Activated CD4-positive, alpha-beta memory T cell treated with anti-CD3 and anti-CD28 coated beads, Interleukin-2, amount 10 ng/mL, durations not matched to agents 7 days and 5 days (primary cell): ENCODE measurements at places on chromosomes 12 and 14.
A peak's percentile ranks its signal among the peaks of the same experiment; 100 is the strongest.

GRCh38 chr14:71371711-71372396, 464.6 kb downstream of the PCNX1 start:
- DNase-seq: no peak

DNA sequence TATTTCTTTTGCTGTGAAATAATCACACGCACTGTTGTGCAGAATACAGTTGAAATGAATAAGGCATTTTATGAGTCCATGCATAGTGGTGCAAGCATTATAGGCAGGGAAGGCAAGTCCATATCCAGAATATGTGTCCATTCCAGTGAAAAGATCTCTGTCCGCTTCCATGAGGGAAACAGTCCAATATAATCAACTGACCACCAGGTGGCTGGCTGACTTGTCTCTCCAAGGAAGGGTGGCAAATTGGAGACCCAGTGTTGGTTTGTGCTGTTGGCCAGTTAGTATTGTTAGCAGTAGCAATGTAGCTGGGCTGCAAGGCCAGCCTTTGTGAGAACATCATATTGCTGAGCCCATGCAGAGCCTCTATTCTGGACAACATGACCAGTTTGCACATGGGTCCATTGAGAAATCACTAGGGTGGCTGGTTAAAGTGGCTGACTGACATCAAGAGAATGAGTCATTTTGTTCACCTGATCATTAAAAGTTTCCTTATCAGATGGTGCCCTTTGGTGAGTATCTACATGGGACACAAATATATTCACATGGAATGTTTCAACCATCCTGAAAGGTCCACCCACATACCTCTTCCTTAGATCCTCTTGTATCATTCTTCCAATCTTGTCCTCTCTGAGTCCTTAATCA, 17.3 kb upstream of the YAF2 start:
- no peak for DNase-seq

GRCh38 chr14:34931206-34931605, 51.6 kb upstream of the SRP54 start:
- DNase-seq: peak; percentile 27

GRCh38 chr14:74474376-74474775, 18.7 kb downstream of the NPC2 start:
- no peak for DNase-seq

DNA sequence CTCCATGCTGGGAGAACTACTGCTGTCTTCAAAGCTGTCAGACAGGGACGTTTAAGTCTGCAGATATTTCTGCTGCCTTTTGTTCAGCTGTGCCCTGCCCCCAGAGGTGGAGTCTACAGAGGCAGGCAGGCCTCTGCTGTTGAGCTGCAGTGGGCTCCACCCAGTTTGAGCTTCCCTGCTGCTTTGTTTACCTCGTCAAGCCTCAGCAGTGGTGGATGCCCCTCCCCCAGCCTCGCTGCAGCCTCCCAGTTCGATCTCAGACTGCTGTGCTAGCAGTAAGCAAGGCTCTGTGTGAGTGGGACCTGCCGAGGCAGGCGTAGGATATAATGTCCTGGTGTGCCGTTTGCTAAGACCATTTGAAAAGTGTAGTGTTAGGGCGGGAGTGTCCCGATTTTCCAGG, 31.4 kb upstream of the RFX4 start:
- no peak for DNase-seq

- no peak for DNase-seq
Measured at GRCh38 chr12:80217011-80217535, 117.7 kb downstream of the OTOGL start.

GRCh38 chr12:94596596-94596995, 53.8 kb downstream of the TMCC3 start:
- DNase-seq: no peak

GRCh38 chr12:52359621-52360061, 7.6 kb downstream of the KRT85 start:
- no peak for DNase-seq

DNA sequence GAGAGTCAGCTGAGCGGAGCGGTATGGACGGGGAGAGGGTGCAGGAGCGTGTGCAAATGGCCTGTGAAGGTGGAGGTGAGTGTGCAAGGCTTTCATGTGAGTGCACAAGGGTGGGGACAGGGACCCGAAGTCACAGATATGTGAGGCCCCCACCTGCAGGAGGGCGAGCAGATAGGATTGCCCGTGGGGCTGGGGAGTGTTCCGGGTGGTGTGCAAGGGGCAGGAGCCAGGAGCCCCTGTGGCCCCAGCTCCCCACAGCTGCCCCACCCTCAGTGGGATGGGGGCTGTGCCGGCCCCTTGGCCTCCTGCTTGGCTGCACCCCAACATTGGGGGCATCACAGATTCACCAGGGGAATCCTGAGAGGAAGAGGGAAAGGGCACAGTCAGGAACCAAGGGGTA, 5.5 kb upstream of the ZNF384 start:
- DNase-seq: no peak

GRCh38 chr14:103392572-103392971, 7.4 kb downstream of the MARK3 start:
- DNase-seq: no peak

DNA sequence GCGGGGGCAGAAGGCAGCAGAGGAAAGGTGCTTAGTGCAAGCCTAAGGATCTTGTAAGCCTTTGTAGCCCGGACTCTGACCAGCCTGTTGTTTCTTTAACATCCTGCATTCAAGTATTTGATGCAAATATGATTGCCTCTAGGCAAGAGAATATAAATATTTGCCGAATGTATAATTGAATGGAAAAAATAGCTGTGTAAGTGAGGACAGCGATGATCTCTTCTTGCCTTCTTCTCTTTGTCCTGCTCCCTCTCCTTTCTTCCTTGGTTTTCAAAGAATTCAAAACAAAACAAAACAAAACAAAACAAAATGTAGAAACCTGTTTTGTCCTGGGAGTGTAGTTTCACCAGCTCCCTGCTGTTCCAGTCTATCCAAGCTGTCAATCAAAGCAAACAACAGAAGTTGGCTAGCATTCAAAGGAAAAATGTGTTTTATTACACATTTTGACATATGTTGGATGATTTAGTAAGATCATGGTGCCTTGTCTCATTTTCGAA, 74.9 kb upstream of the CPM start:
- DNase-seq: no peak

DNA sequence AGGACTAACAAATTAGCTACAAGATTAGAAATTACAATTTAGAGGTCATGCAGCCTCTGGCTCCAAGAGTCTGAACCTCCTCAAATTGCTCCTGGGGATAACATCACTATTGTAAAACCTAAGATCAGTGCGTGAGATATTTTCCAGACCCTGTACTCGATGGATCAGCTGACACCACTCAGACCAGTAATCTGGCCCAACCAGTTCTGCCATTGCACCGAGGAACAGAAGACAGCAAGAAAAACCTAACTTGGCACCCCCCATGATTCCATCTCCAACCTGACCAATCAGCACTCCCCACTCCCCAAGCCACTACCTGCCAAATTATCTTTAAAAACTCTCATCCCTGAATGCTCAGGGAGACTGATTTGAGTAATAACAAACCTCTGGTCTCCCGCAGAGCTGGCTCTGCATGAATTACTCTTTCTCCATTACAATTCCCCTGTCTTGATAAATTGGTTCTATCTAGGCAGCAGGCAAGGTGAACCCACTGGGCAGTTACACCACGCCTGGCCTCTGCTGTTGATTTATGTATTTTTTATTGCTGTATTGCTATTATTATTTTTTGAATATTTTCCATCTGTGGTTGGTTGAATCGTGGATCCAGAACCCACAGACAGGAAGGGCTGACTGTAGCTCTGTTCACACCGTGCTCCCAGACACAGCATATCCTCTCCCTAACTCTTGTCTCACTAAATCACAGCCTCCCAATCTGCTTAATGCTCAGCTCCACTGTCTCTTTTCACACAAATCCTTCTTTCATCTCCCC, 9.2 kb downstream of the HEBP1 start:
- DNase-seq: no peak

DNA sequence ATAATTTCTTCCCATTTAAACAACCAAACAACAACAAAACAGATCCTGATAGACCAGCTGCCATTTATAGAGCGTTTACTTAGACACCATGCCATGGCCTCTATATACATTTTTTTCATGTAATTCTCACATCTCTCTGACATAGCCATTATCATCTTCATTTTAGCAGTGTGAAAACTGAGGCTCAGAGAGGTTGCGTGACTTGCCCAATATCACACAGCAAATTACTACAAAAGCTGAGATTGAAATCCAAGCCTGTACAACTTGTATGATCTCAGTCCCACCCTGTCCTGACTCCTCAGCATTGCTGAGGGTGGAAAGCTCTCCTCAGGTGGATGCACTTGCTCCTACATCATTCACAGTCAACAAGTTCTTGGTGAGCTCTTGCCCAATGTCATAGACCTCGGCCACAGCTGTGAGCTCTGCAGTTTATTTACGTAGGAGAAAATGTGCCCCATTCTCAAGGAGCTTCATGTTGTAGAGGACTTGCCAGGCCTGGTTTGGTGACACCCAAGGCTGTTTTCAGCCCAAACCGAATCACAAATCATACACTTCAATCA, 55.5 kb downstream of the CRACR2A start:
- no peak for DNase-seq

GRCh38 chr14:63910583-63911363, 58.0 kb downstream of the SYNE2 start:
- DNase-seq: no peak

GRCh38 chr12:112710414-112710813, 81.1 kb upstream of the RPH3A start:
- no peak for DNase-seq

DNA sequence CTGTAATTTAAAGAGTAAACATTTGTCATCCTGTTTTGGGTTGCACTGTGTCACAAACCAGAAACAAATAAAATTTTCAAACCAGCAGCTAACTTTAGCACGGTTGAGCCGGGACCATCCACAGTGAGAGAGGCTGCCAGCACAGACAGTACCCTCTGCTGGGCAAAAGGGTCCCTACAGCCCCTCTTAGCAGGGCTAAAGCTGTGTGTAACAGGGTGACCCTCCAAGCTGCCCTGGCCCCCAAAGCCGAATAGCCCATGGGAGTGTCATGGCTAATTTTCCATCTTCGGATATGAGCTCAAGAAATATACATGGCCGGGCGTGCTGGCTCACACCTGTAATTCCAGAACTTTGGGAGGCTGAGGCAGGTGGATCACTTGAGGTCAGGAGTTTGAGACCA, 157.1 kb upstream of the GRIN2B start:
- DNase-seq: no peak

GRCh38 chr14:81801921-81802320, 268.3 kb upstream of the SEL1L start:
- no peak for DNase-seq

DNA sequence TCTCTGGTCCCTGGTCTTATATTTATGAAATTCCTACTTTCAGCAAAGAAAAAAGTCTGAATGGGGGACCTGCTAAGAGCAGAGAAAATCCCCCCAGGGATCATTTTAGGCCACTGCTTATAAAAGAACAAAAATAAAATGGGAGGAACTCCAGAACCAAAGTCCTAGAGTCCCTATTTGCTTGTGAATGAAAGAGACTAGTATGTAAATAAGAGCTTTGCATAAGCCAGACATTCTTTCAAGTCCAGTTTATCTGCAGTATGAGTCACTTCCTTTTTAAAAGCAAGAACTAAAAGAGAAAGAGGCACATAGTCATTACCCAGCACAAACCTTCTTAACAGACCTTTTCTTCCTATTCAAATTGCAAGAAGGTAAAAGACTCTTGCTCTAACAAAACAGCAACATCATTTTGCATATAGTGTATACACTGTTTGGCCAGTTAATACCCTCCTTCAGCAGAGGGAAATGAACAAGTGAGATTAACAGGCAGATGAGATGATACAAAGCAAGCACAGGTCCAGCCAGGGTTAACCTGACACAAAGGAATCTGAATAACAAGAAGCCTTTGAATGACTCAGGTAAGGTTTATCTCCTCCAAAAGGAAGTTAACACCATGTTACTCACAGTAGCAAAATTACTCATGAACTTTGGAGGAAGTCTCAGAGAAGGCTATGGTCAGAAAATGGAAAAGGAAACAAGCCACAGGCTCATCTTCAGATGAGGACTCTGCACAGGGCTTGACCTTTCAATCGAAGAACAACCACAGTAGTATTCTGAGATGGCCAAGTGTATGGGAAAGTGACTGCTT, 87.3 kb downstream of the PHLDA1 start:
- peak; percentile 31 for DNase-seq

GRCh38 chr14:61719344-61720293, 24.3 kb downstream of the HIF1A start:
- DNase-seq: no peak

GRCh38 chr14:66000766-66001165, 485.4 kb upstream of the CCDC196 start:
- DNase-seq: no peak

- DNase-seq: no peak
Measured at GRCh38 chr12:6919588-6919987, 5.2 kb downstream of the ENO2 start.

GRCh38 chr14:100611811-100612480, 24.7 kb upstream of the BEGAIN start:
- DNase-seq: no peak

GRCh38 chr12:52204095-52204930, 12.5 kb upstream of the KRT80 start:
- DNase-seq: no peak

GRCh38 chr14:38549564-38549963, 293.7 kb upstream of the CLEC14A start:
- no peak for DNase-seq

- no peak for DNase-seq
Measured at GRCh38 chr14:42869681-42870080, 1263.0 kb downstream of the LRFN5 start.

- no peak for DNase-seq
Measured at GRCh38 chr12:42143452-42144157, 1.1 kb downstream of the GXYLT1 start.

DNA sequence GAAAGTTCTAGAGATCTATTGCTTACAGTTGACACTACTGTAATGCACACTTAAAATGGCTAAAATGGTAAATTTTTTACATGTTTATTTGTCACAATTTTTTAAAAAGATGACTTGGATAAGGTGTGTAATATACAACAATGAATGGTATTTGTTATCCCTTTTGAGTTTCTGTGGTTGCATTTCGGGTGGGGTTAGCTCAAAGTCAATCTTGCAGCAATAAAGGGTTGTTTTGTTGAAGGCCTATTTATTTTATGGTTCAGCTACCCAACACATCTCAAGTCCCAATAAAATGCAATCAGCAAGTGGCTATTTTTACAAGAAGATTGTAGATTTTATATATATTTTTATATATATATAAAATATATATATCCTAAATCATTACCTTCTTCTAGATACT, 22.1 kb downstream of the SNRPF start:
- no peak for DNase-seq

GRCh38 chr12:25979059-25979458, 20.6 kb downstream of the RASSF8 start:
- no peak for DNase-seq

DNA sequence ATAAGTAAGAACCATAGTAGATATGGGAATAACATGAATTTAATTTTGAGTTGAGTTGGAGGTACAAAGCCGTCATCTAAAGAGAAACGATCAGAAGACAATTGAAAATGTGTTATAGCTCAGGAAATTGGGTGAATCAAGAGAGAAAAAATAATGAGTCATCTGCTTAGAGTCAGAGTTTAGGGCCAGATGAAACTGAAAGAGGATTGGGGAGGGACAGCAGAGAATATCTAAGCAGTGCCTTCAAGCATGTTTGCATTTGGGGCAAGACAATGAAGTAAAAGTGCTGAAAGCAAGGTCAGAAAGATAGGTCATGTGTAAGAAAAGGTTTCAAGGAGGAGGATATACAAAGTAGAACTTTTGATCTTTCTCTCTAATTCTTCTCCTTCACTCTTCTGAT, 49.4 kb downstream of the SLC15A5 start:
- DNase-seq: no peak
